Mesothelial cell of epicardium (in vitro differentiated cells): ENCODE measurements at places on chromosomes 6 and 20.
A peak's percentile ranks its signal among the peaks of the same experiment; 100 is the strongest.

- no peak for DNase-seq
Observed at GRCh38 chr6:5091210-5092069, 6.3 kb downstream of the PPP1R3G start.

DNA sequence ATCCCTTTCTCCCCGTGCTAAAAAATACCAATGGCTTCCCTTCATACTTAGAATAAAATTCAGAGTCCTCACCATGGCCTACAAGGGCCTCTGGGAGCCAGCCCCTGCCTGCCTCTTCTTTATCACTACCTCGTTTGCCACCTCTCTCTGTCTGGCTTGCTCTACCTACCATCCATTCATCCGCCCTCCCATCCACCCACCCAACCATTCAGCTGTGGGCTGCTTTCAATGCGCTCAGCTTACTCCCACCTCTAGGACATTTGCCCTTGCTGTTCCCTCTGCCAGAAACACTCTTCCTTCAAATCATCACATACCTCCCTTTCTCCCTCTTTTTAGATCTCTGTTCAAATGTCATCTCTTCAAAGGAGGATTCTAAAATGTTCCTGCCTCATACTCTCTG is 44.4 kb downstream of the PACSIN1 start:
- DNase-seq: no peak

- no peak for DNase-seq
Observed at GRCh38 chr6:11538819-11539468, 1.4 kb downstream of the TMEM170B start.

- DNase-seq: no peak
Observed at GRCh38 chr20:57680934-57681914, 28.6 kb downstream of the PMEPA1 start.

DNA sequence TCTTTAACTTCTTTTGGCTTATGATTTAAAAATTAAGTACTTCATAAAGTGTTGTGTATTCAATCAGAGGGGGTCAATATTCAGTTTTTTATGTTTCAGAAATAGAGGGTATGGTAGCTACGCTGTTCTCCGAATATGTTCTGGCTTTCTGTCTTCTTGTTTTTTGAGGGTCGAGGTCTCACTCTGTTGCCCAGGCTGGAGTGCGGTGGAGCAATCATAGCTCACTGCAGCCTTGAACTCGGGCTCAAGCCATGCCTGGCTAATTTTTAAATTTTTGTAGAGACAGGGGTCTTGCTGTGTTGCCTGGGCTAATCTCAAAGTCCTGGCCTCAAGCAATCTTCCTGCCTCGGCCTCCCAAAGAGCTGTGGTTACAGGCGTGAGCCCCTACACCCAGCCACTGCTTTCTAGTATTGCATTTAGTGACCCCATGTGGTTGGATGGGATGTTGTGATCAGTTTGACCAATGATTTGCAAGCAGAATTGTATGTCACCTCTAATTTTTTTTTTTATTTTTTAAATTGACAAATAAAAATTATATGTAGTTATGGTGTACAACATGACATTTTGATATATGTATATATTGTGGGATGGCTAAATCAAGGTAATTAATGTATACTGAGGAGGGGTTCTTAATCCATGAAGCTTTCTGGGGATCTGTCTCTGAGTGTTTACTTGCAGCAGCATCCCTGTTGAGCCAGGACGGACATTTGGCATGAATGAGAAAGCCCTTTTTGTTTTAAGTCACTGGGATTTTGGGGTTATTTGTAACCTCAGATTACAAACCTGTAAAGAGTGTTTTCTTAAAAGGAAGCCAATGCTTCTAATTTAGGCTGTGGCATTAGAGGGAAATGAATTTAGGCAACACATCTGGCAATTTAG is 38.5 kb upstream of the DEK start:
- no peak for DNase-seq

DNA sequence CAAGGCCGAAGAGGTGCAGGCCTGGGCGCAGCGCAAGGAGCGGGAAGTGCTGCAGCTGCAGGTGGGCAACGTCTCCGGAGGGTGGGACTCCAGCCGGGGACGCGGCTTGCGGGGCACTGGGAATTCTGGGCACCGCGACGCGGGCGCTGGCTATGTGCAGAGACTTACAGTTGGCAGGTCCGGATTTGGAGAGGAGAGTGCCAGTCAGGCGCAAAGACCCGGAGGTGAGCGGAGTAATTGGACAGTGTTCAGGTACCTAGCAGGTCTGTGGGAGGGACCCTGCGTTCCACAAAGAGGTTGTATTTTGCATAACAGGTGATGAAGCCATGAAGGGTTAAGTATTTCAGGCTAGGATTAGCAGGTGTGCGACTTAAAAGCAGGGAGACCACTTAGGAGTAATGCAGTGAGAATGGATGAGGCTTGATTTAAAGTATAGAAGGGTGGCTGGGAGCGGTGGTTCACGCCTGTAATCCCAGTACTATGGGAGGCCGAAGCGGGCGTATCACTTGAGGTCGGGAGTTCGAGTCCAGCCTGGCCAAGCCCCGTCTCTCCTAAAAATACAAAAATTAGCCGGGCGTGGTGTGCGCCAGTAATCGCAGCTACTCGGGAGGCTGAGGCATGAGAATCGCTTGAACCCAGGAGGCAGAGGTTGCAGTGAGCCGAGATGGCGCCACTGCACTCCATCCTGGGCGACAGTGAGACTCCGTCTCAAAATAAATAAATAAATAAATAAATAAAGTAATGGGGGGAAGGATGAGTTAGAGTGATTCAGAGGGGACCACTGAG is 1.0 kb downstream of the MRPS26 start:
- peak; percentile 44 for DNase-seq

DNA sequence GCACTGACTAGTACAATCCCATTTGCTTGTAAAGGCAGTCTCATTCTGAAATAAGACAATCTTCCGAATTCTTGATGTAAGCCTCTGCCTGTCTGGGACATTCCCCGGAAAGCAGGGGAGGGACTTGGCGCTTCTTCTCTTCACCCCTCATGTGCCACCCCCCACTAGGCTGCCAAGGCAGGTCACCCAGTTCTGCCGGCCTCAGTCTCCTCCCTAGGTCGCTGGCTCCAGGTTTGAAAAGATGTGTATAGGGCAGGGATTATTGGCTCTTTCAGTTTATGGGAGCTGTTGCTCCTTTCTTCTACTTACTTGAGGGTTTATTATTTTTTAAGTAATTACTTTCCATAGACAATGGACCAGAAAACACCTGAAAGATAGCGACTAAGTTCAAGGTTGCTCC is 158.1 kb upstream of the RPS6KA2 start:
- DNase-seq: no peak

DNA sequence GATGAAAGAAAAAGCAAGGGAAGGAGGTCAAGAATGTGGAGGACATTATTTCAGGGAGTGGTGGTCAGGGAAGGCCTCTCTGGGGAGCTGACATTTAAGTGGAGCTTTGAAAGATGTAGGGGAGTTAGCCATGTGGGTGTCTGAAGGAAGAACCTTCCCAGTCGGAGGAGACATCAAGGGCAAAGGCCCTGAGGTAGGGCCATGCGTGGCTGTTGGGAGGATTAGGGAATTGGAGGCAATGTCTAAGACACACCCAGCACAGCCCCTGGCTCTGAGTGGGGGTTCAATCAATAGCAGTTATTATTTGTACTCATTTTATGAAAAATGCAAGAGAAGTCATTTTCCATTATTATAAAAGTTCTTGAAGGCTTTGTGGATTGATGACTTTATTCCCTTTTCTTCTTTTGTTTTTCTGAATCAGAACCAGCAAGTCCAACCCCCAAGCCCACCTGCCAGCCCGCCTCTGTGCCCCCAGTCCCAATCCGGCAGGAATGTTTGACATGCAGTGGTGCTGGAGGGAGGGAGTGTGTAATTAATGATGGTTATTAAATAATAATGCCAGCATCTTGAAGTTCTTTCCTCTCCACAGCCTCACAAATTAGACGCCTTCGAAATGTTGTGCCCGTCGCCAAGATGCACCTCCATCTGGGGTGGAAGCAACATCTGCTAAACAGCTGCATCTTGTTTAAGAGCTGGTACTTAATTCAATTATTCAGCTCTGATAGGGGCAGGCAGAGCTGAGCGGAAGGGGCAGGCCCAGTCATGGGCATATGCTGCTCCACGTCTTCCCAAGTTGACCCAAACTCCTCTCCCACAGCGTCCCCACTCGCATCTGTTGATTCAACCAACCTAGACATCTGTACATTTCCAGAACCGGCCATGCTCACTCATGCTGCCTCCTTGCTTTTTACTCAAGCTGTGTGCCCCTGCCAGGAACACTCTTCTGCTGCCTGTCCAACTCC is 81.3 kb upstream of the SIRPA start:
- no peak for DNase-seq

- DNase-seq: no peak
Observed at GRCh38 chr6:7590918-7591302, 912 bp downstream of the SNRNP48 start.

DNA sequence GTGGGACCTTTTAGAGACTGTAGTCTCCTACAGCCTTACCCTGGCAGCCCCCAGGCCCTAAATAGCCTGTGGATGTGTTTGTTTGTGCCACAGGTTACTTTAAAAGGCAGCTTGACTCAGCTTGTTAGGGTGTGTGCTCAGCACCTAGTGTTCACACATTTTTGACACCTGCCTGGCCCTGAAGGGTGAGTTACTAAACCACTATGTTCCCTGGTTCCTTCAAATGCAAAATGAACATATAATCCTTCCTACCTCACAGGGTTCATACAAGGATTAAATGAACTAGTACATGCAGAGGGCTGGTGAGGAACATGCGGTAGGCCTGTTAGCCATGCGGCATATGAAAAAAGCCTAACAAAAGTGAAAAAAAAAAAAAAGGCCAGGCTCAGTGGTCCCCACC is 14.9 kb upstream of the TFAP2C start:
- DNase-seq: no peak

DNA sequence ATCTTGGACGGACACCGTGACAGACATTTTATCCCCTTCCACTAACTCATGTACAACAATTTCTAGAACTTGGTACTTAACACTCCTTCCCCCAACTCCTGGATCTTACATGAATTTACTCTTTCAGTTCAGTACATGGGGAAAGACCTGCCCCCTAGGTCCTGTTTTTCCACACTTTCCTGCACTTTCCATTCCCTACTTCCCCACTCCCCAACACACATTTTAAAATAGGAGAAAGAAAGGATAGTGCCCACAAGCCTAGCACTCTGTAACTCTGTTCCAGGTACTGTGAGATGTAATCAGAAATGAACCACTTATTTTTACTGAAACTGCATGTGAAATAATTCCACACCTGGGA is 1.3 kb downstream of the ADGRG6 start:
- DNase-seq: no peak
